Urinary bladder (tissue), 4 donors: ENCODE measurements at places on chromosomes 12 and 14. TPM values are rescaled to one million over a fixed set of nuclear protein-coding genes. Genes with fewer than 3 reads are reported as not detected.
A peak's percentile ranks its signal among the peaks of the same experiment; 100 is the strongest.

ZFYVE1 gene
- polyA plus RNA-seq = 14.3 TPM

BDKRB1 gene
- polyA plus RNA-seq = 2.9 TPM

DNA sequence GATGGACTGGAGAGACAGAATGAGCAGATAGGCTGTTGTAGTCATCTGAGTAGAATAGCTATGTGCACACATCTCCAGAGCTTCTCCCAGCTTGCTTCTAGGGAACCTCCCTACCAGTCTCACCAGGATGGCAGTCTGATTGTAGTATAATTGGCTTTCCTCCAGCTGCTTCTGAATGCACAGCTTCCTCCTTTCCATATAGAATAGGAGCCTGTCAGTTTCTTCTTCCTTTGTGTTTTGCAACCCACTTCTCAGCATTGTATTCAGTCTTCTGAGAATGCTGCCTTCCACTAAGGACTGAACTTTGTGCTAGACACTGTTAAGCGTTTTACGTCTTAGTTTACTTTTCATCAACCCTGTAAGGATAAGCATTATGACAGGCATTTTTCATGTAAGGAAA, 2.2 kb upstream of the CSAD start:
- no peak for DNase-seq

DNA sequence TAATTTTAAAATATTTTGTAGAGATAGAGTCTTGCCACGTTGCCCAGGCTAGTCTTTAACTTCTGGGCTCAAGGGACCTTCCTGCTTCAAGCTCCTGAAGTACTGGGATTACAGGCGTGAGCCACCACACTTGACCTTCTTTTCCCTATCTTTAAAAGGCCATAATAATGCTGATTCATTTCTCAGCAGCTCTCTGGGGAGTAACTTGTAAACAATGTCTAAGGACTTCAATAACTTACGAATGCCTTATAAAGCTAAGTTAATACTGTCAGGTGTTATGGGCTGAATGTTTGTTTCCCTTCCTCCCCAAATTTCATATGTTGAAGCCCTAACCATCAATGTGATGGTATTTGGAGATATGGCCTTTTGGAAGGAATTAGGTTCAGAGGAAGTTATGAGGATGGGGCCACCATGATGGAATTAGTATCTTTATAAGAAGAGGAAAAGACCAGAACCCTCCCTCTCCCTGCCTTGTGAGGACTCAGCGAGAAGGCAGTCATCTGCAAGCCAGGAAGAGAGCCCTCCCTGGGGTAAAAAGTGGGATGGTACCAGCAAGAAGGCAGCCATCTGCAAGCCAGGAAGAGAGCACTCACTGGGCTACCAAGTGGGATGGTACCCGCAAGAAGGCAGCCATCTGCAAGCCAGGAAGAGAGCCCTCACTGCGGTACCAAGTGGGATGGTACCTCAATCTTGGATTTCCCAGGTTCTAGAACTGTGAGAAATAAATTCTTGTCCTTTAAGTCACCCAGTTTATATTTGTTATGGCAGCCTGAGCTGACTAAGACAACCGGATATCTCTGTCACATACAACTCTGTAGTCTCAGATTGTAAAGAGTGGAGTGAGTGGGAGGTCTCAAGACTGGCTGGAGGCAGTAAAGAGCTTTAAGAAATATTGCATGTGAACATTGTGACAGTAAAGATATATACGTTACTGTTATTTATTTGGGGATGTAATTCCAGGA, 16.3 kb upstream of the YBX3 start:
- no peak for DNase-seq

DNA sequence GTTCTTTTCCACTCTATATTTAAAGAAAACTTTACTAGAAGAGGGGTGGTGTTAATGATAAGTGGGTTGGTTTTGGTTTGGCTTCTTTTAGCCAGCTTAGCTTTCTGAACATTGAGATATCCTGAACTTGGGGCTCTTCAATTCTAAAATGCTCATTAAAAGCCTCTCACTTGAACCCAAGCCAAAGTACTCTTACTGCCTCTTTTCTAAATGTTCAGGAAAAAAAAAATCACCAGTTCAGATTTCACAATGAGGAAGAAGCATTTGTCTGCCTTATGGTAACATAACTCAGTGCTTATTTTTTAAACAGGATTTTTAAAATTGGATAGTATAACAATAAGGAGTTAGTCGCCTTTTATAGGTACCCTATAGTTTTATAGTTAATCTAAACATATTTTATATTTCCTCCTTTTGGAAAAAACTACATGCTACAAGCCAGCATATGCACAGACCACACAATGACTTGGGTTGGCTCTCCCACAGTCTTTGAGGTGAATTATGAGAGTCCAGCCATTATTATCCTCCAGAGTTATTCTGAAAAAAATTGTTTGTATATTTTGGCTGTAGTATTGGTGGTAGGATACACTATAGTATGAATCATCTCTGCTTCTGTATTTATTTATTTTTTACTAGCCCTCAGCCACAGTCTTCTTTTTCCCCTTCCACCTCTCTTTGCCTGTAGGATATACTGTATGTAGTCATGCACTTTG, 195.5 kb upstream of the TMPO start:
- DNase-seq = no peak

DNA sequence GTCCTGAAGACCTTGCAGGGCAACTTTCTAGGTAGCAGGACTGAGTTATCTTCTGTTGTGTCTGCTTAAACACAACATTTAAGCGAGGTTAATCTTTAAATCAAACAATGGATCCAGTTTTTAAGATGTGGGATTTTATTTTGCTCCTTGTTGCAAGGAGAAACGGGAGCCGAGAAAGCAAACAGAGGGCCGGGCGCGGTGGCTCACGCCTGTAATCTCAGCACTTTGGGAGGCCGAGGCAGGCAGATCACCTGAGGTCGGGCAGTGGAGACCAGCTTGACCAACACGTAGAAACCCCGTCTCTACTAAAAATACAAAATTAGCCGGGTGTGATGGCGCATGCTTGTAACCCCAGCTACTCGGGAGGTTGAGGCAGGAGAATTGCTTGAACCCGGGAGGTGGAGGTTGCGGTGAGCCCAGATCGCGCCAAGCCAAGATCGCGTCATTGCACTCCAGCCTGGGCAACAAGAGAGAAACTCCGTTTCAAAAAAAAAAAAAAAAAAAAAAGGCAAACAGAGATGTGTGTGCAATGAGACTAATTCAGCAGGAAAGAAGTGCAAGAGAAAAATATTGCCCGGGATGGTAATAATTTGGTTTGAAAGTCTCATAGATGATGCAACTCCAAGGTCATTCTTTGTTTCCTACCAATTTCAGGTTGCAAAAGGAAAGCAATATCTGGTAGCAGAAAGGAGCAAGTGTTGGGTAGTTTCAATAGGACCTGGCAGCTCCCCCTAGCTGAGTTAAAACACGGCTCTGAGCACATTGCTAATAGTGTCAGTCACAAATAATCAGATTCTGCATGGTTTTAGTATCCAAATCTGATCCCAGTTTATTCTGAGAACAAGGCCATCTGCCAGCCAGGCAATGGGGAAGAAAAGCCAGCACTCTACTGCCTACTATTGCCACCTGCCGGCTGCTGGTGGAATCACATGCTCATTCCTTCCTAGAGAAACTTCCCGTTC, 141.4 kb downstream of the PPM1H start:
- DNase-seq = peak; percentile 74
